ENCODE measurements at places on chromosomes 6 and 20.
A peak's percentile ranks its signal among the peaks of the same experiment; 100 is the strongest.

GRCh38 chr20:44050925-44051660 is 135.9 kb downstream of the JPH2 start:
- DNase-seq = no peak

GRCh38 chr20:37958856-37959520 is 56.1 kb downstream of the VSTM2L start:
- no peak for DNase-seq

- no peak for DNase-seq
These were observed 29.2 kb upstream of the SSR1 start for GRCh38 chr6:7341989-7342742.

DNA sequence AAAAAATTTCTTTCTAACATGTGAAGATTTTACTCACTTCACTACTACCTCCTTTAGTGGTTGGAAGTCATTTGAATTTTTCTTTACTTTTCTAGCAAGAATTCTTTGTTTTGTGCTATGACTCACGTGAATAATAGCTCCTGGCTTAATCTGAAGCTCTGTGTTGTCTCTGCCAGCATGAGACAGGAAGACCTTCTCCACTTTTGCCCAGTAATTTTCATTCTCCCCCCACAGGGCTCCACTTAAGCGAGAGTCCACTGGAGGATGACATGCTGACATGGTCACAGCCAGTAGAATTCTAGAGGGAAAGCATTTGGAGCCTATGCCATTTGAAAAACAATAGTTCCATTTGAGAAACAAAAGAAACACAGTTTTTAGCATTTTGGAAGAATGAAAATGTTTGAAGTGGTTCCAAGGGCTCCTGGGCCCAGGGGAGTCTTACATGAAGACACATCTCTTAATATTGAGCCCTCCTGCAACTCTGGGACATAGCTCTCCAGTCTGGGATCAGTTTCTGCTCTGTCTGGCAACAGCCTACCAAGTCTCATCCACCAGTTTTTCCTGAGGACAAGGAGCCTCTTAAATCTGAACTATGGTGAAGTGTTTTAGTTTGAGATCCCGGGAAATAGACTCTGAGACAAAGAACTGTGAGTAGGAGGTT is 231.4 kb downstream of the PAX1 start:
- DNase-seq = peak; percentile 16

GRCh38 chr6:89803271-89803670 is 16.3 kb downstream of the MDN1 start:
- no peak for DNase-seq

DNA sequence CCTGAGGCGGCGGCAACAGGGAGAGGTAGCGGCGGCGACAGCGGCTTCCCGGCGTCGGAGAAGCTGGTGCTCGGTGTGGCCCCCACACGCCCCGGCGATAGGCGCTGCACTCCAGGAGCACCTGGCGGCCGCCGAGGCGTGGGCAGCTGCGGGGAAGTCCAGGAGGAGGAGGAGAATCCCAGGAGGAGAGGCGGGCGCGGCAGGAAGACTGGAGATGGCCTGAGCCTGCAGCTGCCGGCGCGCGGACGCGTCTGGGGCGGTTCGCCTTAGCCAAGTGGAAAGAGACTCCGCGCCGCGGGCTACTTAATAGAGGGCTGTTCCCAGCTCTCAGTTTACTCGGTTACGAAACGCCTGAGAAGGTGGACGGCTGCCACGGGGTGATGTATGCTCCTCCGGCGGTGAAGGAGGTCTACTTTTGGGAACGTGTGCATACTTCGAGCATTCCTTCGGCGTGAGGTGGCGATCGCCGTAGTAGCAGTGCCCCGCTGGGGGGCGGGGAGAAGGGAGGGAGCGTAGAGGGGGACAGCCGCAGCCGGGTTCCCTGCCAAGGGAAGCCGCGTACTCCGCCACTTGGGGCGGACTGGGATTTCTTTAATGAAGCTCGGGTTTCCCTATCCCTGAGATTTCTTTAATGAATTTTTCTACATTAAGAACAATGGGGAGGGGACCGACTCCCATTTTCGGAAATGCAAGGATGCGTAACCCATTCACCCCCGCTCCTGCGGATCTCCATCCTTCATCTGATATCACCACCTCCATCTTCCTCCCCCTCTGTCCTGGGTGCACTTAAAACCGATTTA is at the start of gene COL12A1:
Gene COL12A1, minus strand, starts transcription at position 278 of the 800 bp plus-strand sequence. CDS start 3,261 bp downstream, outside the sequence.
- peak; percentile 80 for DNase-seq

DNA sequence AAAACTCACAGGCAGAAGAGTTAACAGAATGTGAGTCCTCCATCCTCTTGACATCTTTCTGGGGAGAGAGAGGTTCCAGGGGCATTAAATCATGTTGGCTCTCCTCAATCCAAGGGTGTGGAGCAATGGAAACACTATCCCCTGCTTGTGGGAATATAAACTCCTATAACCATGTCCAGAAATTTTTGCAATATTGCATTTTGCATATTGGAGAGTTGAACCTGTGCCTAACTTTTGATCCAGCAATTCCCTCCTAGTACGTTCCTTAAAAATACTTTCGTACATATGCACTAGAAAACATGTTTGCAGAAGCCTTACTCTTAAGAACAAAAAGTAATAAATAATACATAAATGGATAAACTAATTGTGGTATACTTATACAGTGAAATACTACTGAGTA is 56.3 kb upstream of the FAM184A start:
- no peak for DNase-seq

- DNase-seq = no peak
These were observed 73.7 kb upstream of the EXOC2 start for GRCh38 chr6:766625-767024.

DNA sequence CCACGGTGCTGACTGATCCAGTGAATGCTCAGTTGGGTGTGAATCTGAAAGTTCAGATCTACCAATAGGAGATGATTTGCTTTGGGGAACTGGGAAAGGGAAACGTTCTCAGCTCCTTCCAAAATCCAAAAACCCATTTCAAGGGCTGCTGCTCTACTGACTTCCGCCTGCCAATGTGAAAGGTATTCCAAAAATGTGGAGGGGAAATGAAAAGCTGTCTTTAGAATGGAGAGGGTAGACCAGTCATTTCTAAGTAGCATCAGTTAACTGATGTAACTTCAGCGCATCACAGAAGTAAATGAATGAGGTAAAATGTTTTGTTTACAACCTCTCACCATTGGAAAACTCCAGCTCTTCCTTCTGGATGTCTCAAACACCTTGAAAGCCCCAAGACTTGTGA is 19.6 kb upstream of the EYA2 start:
- DNase-seq = no peak

- no peak for DNase-seq
These were observed 85.6 kb downstream of the SEL1L2 start for GRCh38 chr20:13904766-13905165.

DNA sequence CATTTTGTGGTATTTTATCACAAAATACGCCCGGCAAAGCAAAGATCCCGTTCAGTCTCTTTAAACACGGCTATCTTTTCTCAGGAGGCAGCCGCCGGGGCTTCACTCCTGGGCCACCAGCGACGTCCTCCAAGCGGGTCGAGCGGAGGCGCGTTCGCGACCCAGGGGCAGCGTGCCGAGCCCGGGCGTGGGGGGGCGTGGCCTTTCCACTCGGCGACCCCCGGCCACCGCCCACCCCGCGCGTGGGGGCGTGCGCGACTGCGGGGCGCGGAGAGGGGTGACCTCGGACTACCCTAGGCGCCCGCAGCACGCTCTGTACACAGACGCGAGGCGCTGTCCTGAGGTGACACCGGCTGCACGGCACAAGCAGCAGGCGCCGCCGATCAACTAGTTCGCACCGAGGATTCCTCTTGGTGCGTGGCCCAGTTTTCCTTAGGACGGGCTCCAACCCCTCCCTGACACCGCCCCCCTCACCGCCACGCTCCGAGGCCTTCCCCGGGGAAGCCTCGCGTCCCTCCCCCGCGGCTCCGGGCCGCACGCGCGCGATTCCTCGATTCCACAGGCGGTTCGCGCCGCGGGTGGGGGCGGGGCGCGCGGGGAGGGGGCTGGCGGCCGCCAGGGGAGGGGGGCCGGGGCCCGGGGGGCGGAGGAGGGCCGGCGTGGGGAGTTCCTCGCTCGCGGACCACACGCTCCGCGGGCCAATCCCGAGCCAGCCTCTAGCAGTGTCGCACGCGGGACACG is 1.1 kb upstream of the JARID2 start:
- peak; percentile 52 for DNase-seq

GRCh38 chr6:128266946-128267345 is 253.5 kb downstream of the PTPRK start:
- no peak for DNase-seq

- DNase-seq = no peak
These were observed 2.1 kb downstream of the STX11 start for GRCh38 chr6:144152334-144152900.

DNA sequence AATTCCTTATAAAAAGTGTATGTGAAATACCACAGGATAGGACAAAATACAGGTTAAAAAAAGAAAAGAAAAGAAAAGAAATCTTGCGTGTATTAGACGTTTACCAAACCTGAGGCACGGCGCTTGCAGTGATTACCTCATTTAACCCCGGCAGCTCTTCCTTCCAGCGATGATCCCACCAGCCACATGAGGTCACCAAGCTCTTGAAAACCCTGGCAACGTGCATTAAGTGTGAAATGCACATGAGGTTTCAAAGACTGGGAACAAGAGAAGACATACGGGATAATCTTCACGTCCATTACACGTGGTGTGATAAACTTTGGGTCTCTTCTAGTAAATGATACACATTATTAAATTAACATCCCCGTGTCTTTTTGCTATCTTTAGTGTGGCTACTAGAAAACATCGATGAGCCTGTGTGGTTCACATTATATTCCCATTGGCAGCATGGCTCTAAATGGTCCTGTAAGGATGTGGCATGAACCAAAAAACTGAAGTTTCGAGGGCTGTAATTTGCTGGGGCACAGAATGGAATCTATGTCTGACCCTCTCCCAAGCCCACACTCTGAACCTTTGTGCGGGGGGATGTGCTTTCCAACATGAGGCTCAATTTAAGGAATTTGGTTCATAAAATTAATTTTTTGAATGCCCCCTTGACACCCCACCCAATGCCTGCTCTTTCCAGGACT is 59.2 kb upstream of the THBS2 start:
- no peak for DNase-seq

GRCh38 chr6:42704251-42704936 is 18.0 kb downstream of the PRPH2 start:
- peak; percentile 54 for DNase-seq

DNA sequence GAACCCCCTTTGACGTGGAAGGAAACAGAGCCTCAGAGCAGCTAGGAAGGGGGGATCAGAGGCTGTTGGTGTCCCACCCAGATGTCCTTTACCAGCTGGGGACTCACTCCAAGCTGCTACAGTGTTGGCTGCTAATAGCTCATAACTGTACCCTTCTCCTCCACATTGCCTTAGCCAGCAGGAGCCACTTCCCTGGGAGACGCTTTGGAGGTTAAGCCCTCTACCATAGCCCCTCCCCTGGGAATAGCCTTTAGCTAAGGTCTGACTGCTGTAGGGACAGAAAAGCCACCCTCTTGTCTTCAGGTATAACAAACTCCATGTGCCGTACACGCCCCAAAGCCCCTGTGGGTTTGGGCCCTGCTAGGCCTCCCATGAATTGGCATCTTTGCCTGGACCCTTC is 238.6 kb downstream of the LRFN2 start:
- no peak for DNase-seq

- DNase-seq = no peak
These were observed 110.8 kb upstream of the MLN start for GRCh38 chr6:33914645-33915044.

- DNase-seq = no peak
These were observed 96.1 kb upstream of the THEMIS start for GRCh38 chr6:127996925-127997324.

GRCh38 chr6:87155842-87156815 is 764 bp downstream of the ZNF292 start:
- peak; percentile 61 for DNase-seq

- DNase-seq = no peak
These were observed 223.7 kb downstream of the TAF4 start for GRCh38 chr20:61841966-61842365.

GRCh38 chr6:105272786-105273185 is 93.0 kb upstream of the POPDC3 start:
- DNase-seq = peak; percentile 52

- no peak for DNase-seq
These were observed 661.4 kb upstream of the HS3ST5 start for GRCh38 chr6:115004204-115004603.

- DNase-seq = no peak
These were observed 41.6 kb downstream of the FAM209B start for GRCh38 chr20:56574531-56575142.

DNA sequence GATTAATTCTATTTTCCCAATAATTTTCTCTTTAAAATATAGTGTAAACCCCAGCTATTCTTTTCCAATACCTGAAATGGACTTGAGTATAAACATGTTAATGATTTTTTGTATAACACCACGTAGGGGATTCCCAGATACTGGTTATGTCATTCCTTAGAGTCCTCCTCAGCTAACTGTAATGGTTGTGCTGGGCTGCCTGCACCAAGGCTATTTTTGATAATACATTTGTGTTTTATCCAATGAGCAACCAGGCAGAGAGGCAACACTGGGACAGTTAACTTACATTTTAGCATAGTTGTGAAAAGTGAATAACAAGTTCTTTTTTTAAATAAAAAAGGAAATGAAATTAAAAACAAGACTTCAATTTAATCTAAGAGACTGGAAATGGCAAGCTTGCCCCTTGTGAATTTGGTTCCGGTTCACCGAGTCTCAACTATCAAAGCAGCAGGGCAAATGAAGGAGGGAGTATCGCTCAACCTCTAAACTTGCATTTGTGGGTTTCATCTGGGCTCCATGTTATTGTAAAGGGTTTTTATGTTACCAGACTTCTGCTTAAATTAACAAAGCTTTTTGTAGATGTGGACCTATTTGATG is 18.8 kb upstream of the BACH2 start:
- DNase-seq = no peak

DNA sequence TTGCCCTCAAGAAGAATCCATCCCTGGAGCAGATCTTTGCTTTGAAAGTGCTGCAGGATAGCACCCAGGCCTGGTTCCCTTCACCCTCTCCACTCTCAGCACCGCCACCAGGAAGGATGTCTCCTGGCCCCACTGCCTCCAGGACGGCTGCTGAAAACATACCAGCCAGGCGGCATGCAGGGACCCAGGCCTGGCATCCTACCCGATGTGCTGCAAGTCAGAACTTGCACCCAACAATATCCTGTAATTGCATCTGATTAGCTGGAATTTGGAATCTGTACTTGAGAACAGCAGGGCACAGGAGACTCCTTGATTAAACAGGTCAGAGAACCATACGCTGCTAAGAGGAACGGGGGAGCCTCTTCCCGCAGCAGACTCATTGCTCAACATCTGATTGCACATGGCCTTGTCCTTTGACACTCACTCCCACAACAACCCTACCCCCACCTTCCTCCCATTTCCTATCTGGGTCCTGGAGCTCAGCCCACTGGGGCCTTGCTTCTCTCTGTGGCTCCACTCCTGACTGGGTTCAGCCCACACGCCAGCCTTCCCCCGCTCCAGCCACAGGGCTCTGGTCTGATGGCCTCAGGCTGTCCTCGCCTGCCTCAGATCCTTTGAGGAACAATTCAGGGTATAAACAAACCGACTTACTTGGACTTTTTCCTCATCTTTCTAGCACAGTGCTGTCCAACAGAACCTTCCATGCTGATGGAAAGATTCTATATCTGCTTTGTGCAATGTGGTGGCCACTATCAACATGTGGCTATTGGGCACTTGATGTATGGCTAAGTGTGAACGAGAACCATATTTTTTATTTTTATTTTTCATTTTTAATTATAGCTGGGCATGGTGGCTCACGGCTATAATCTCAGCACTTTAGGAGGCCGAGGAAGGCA is 78.0 kb downstream of the FGD2 start:
- no peak for DNase-seq

GRCh38 chr6:138555421-138555988 is 56.2 kb upstream of the NHSL1 start:
- peak; percentile 40 for DNase-seq

GRCh38 chr20:33686100-33686983 is at the start of gene E2F1:
Gene E2F1, minus strand, starts transcription at chr20:33686385. Its CDS starts 121 bp downstream, at chr20:33686264.
- peak; percentile 99 for DNase-seq

- DNase-seq = no peak
These were observed 21.5 kb downstream of the TPBG start for GRCh38 chr6:82385102-82385501.

All from iPS-NIHi11 (cell line).